Activated naive CD4-positive, alpha-beta T cell (primary cell): ENCODE measurements at places on chromosomes 5 and 9.

DNA sequence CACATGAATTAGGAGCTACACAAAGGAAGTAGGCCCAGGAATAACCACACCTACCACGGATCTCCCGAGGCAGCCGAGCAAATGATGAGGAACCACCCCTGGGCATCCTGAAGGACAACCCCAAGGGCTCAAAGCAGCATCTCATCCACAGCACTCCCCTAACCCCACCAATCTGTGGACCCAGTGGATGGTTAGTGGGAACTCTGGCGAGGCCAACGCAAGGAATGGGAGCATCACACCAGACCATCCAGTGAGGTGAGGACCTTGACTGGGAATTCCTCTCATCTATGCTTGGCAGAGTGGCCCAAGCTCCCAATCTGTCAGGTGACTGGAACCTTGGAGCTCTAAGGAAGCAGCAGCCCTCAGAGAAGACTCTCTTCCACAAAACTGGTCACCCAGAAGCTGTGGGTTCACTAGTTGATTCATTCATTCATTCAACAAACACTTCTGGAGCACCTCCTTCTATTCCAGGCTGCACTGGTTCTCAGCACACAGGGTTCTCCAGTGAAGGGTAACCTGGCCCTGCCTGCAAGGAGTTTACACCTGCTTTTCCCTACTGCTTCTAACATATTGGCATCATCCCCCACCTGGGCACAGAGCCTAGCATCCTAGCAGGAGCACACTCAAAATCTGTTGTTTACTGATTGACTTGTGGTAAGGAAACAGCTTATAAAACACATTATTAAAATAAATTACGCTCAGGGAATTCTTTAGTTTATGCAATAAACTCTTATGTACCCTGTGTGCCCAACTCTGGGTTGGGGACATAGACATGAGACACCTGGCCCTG lies 4.9 kb downstream of the ACSL6 start:
- no peak for DNase-seq

DNA sequence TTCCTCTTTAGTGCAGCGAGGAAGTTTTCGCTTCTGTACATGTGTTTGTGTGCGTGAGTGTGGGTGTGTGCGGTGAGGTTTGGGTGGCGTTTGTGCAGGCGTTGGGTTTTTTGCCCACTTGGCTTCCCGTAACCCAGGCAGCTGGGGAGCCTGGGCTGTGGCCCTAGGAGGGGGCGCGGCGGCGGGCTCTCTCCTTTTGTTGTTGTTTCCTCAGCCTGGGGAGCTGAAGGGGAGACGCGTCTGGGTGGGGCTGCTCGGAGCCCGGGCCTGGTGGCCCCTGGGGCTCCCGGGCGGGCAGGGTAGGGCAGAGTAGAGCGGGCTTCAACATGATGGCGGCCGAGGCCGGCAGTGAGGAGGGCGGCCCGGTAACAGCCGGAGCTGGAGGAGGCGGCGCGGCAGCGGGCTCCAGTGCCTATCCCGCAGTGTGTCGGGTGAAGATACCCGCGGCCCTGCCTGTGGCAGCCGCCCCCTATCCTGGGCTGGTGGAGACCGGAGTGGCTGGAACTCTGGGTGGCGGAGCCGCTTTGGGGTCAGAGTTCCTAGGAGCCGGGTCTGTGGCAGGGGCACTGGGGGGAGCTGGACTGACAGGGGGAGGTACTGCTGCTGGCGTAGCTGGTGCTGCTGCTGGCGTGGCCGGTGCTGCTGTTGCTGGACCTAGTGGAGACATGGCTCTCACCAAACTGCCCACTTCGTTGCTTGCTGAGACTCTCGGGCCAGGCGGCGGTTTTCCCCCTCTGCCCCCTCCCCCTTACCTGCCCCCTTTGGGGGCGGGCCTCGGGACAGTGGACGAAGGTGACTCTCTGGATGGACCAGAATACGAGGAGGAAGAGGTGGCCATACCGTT lies 665 bp downstream of the RASA1 start:
- DNase-seq: peak; percentile 52

- no peak for DNase-seq
Measured at GRCh38 chr5:132052520-132052919, 7.9 kb upstream of the IL3 start.

DNA sequence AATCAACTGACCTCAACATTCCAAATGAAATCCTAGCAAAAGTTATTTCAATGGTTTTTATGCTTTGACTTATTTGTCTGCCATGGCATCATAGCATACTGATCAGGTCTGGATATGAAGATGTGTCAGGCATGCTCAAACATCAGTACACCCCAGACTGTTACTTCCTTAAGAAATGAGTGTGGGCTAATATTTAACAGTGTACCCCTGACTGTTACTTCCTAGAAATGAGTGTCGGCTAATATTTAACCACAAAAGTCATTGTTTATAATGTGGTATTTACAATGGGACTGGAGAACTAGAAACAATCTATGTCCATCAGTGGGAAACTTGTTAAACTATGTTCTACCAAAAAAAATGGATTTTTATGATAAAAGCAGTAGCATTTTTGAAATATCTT lies 38.1 kb upstream of the HNRNPA0 start:
- no peak for DNase-seq

GRCh38 chr5:127471211-127471610 lies 46.2 kb upstream of the PRRC1 start:
- DNase-seq: no peak

DNA sequence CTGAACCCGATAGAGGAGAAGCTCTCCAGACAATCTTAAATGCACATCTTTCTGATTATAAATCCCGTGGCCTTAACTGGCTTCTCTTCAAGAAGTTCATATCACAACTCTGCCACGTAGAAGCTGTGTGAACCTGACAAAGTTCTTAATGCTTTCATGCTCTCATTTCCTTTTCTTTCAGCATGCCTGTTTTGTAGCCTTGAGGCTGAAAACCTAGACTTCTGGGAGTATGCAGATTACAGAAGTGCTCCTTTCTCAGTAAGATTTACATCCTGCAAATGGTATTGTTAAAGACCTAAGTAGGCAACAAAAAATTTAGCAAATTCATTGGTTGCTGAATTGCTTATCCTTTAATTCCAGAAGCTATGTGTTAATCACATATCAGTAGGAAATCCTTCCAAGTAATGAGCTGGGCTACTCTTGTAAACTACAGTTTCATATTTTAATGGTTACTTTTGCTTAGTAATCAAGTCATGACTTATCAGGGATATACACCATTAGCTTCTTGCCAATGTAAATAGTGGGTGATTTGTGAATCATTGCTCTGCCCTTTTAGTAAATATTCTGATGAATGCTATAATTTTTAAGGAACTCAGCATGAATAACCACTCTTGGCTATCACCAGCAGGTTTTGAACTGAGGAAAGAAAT lies 334.7 kb downstream of the FBXL7 start:
- DNase-seq: no peak

- DNase-seq: no peak
Measured at GRCh38 chr5:141717043-141717442, 35.0 kb upstream of the ARAP3 start.

DNA sequence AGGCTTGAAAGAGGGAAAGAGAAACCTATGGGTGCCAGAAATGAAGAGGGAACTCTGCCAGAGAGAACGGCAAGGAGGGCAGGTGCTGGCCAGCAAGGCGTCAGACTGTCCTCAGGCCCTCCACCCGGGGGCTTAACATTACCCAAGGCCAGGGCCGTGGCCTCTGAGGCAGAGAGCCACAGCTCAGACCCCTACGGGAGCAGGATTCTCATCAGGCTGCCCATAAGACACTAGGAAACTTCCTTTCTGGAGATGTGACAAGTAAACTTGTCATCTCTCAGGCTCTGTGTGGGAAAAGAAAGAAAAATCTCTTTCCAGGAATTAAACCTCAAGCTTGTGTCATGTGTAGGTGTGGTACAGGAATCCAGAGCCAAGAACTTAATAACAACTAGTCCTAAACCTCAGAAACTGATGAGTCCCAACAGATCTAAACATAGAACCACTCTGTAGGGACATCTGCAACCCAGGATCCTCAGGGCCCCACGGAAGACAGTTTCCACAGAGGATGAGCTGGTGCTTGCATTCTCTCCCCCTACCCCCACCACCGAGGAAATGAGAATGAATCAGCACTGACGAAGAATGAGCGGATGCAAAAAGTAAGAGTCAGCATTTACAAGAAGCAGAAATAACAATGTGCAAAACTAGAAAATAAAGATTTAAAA lies 74.3 kb downstream of the DCP2 start:
- no peak for DNase-seq

DNA sequence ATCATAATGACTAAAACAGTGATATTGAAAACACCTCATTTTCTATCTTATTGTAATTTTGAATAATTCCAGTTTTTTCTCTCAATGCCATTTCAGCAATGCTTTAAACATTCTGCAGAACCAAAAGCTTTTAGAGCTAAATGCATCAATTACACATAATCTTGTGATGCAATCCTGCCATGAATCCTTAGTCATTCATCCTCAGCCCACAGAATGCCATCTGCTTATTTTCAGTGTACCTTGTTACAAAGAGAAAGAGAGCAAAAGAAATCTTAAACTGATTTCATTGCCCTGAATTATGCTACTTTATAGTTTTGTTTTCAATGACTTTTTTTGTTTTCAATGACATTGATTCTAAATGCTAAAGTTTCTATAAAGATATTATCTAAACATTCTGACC lies 1234.8 kb upstream of the C9orf72 start:
- DNase-seq: no peak

GRCh38 chr5:168936511-168936910 lies 357.3 kb upstream of the PANK3 start:
- no peak for DNase-seq

- DNase-seq: no peak
Measured at GRCh38 chr5:64077589-64077988, 88.1 kb upstream of the RNF180 start.

DNA sequence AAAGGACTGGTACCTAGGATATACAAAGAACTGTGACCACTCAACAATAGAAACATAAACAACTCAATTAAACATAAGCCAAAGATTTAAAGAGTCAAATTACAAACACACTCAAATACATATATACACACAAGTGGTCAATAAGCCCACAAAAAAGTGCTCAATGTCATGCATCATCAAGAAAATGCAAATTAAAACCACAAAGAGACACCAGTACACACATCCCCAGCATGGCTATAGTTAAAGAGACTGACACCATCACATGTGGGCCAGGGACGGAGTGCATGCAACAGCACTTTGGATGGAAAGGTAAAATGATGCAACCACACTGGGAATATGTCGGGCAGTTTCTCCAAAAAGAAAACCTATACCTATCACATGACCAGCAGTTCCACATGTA lies 89.7 kb downstream of the CAAP1 start:
- no peak for DNase-seq

GRCh38 chr9:65459756-65460320 lies 174.8 kb upstream of the FOXD4L5 start:
- no peak for DNase-seq

GRCh38 chr9:127826253-127826913 lies 23.7 kb downstream of the FPGS start:
- no peak for DNase-seq

DNA sequence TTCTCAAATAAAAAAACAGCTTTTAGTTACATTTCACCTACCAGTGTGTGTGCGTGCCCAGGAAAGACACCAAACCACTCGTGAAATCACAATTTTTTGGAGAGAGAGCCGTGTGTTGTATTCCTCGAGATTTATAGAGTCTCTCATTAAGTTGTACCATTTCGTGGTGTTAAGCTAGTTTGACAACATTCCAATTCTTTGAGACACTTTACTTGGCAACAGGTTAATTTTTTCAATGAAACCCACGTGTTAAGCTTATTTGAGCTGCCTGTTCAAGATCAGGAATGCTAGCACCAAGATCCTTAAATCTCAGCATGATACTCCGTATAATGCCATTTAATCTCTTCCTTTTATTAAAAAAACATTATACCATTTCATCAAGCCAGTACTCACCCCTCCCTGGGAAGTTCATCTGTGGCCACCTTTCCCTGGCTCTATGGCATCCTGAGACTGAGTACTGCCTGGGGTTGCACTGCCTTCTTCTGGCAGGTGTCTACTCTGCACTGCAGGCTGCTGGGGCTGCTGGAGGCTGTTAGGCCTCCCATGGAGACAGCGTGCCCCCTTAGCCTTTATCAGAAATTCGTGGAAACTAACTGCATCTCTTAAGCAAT lies 143.7 kb downstream of the ARHGAP26 start:
- no peak for DNase-seq

DNA sequence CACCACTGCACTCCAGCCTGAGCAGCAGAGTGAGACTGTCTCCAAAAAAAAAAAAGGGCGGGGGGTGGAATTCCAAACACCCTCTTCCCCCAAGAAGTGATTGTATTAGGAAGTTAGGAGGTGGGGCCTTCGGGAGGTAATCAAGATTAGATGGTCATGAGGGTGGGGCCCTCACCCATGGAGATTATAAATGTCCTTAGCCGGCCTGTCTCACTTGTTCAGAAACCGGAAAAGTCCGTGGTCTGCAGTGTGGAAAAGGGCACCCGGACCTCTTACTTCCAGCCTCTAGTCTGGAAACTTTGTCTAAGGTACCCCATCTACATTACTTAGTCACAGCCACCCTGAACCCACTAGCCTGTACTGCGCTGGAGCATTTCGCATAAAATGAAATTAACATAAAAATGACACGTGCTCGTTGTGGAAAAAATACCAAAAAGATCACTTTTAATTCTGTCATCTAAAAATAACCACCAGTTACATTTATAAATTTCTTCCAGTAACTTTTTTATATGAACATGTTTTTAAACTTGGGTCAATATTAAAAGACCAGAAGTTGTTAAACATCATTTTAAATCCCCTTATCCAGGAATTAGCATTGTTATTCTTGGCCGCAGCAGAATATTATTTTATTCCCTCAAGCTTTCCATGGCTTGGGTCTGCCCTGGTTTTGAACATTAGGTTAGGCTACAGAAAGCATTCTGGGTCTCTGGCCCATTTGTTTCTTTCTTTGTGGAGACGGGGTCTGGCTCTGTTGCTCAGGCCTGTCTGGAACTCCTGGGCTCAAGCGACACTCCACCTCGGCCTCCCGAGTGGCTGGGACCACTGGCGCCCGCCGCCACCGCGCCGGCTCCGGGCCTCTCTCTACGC lies 1.2 kb upstream of the CKS2 start:
- no peak for DNase-seq

DNA sequence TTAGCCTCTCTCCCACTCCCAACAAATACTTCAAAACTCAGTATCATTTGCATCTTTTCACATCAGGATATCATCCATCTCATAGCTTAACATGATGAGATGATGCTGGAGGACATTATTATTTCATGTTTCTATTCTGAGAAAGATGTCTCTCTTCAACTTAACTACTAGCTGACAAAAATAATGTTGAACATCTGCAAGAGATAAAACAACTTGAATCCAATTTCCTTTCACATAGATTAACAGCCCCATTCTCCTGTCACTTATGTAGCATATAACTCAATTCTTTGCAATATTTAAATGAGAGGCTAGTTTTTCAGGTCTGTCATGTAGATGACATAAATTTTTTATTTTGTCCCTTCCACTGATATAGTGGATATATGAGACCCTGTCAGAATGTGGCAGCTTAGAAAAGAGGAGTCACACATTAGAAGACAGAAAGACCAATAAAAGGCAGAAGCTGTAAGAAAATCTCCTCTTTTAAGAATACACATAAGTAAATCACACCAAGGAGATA lies 239.2 kb upstream of the KIF2A start:
- DNase-seq: no peak
